ENCODE measurements at places on chromosomes 5 and 9.

- no peak for DNase-seq
These were observed 21.6 kb upstream of the PIP5K1B start for GRCh38 chr9:68683433-68683832.

DNA sequence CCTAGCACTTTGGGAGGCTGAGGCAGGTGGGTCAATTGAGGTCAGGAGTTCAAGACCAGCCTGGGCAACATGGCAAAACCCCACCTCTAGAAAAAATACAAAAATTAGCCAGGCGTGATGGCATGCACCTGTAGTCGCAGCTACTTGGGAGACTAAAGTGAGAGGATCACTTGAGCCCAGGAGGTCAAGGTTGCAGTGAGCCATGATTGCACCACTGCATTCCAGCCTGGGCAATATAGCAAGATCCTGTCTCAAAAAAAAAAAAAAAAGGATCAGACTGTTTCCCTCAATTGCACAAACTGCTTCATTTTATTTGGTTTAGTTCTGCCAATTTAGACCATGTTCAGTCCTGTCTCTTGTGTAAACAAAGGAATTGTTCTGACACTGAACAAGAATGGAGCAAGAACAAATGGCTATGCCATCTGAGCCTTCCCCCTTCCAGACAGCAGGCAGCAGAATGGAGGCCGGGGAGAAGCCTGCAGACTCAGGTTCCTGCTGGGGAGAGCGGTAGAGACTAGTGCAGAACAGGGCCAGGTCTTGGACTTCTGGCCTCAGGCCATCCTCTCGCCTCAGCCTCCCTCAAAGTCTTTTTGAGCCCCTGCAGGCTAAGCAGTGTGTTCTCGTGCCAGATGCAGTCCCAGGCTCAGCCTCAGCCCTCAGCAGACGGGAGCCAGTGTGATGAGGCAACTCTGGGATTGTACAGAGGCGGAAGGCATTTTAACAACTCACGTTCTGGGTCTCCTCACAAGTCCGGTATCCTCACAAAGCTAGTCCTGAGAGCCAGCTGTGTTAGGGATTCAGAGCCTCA, 18.2 kb downstream of the HNRNPH1 start:
- no peak for DNase-seq

DNA sequence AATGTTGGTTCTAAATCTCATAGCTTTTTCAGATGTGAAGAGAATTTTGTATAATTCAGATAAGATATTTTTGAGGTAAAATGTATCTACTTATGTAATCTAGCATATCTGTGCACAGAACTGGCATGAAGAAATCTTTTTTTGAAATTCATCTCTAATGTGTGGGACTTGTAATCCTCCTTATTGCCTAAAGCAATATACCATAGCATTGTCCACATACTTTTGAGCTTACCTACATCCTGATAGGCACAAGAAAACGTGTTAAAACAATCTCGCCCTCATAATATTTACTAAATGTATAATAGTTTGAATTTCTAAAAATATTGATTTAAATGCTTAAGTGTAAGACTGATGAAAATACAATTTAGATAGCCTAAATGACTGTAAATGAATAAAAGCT, 1686.5 kb upstream of the ACO1 start:
- DNase-seq, result no peak

DNA sequence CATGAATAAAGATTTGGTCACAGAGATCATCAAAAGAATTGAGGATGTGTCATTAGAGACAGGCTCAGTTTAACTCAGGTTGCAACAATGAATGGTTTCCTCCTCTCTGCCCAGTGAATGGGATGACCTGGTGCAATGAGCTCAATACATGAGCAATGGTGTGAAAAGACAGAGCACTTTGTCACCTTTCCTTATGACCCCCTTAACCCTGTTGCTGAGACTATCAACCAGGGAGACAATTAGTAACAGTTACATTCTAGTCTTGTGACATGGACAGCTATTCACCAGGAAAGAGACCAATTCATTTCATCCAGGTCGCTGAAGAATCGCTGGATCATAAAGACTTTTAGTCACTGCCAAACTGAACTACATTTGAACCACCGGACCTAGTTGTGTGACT, 19.9 kb upstream of the CDH6 start:
- DNase-seq, result no peak

- no peak for DNase-seq
These were observed 38.9 kb downstream of the MFAP3 start for GRCh38 chr5:154077696-154078095.

DNA sequence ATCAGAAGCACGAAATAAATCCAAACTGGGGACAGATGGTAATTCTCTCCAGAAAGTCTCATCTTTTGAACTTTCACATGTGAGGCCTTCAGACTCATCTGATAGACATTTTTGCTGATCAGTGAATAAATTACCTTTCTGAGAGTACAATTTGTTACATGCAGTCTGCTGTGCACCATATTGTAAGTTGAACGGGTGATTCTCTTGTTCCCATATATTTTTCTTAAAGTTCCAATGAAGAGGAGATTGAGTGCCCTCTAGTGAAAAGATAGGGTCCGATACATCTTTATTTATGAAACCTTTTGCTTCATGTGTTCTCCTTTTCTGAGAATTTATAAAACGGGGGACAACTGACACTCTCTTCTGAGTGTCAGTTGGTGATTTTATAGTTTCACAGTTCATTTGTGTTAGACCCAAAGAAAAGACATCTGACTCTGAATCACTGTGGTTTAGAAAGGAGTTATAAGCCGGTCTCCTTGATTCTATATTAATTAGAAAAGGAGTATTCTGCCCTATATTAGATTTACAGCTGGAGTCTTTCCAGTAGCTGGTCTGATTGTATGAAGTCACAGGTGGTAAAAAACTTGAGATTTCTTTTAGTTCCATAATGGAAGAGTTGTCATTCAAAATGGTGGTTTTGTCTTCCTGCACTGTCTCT, 30.4 kb downstream of the GNG10 start:
- DNase-seq, result peak; percentile 3

GRCh38 chr5:15106530-15107283, 235.1 kb upstream of the ANKH start:
- DNase-seq, result no peak

GRCh38 chr5:72372331-72372730, 52.2 kb downstream of the PTCD2 start:
- no peak for DNase-seq

DNA sequence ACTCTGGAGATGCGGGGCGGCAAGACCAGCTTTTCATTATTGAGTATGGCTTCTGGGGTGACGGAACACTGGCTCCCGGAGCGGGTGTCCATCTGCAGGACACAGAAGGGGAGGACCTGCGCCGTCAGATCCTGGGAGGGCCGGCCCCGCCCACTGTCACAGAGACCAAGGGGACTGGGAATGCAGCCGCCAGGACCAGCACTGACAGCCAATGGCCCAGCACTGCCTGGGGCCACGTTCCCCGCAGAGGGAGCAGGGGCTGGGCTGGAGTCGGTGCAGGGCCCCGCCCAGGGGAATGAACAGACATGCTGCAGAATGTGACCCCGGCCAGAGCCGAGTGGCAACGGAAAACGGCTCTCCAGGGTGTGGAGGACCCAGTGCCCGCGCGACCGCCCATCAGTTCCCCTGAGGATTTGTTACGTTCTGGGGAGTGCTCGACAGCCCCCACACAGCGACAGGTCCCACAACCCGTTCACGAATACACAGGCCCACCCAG, at the start of gene ZDHHC11:
TSS of gene ZDHHC11 (minus strand) at position 476 of the 496 bp plus-strand sequence. CDS start at position 92, 384 bp downstream.
- no peak for DNase-seq

DNA sequence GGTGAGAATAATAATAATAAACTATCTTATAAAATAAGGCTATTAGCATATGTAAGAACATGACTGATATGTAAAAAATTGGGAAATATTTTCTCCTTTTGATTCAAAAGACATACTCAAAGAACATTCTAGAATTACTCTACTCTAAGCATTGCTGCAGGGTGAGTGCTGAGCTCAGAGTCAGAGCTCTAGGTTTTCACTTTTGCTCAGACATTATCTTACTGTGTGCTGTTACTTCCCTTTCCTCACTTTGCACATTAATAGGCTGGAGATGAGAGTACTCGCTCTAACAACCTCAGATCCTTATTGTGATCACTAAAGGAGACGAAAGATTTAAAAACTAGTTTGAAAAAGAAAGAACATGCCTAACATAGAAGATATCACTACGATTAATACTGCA, 99.4 kb upstream of the C9orf72 start:
- DNase-seq, result no peak

- no peak for DNase-seq
These were observed 8.8 kb upstream of the PGGT1B start for GRCh38 chr5:115271295-115272050.

GRCh38 chr9:110257097-110257841, 962 bp upstream of the TXN start:
- DNase-seq, result no peak

GRCh38 chr5:37055383-37055990, 178.9 kb downstream of the NIPBL start:
- DNase-seq, result no peak

- no peak for DNase-seq
These were observed 112.6 kb upstream of the CACNA1B start for GRCh38 chr9:137764981-137765380.

DNA sequence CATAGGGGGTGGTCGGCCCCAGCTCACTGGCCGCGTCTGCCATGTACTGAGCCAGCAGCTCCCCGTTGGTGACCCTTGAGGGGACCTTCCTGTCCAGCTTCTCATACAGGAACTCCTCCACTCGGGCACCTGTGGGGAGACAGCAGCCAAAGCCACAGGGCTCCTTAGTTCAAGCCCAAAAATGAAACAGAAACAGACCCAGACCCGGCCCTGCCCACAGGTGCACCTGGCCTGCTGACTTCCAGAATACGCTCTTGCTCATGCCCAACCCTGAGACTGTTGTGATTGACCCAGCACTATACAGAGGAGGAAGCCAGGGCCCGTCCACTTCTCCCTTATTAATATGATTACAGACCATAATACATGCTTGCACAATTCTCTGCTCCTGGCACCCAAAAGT, 7.0 kb downstream of the SH3GLB2 start:
- DNase-seq, result no peak

- no peak for DNase-seq
These were observed 885 bp upstream of the MLLT3 start for GRCh38 chr9:20623021-20623747.

DNA sequence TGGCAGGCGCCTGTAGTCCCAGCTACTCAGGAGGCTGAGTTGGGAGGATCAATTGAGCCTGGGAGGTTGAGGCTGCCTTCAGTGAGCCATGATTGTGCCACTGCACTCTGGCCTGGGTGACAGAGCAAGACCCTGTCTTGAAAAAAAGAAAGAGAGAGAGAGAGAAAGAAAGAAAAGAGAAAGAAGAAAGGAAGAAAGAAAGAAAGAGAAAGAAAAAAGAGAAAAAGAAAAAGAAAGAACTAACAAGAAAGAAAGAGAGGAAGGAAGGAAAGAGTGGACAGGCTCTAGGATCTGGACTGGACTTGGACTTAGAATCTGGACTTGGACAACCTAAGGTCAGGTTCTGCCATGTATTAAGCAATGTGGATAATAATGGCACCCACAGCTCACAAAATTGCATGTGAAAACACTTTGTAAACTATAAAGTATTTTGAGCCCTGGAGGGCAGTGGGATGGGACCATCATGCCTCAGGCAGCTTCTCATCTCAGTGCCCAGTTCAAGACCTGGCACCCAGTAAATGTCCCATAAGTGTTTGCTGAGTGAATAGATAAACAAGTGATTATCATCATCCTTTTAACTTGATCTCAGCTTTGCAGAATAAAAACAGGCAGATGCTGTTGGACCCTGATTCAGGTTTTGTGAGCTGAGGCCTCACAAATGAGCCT, 12.8 kb upstream of the PHF19 start:
- no peak for DNase-seq

DNA sequence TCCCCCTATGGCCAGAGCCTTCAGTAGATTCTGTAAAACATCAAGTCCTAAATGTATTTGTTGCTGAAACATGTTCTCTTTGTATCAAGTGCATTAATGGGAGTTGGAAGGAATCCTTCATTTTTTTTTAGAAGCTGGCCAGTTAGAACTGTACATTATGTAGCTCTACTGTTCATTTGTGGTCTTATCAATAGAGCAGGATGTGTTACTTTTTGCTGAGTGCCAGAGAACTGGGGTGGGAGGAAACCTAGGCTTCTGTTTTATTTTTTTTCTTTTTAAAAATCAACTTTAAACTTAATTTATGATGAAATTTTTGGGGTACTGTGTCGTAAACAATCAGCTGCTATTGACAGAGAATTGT, 5.1 kb downstream of the PIP5K1B start:
- DNase-seq, result no peak

DNA sequence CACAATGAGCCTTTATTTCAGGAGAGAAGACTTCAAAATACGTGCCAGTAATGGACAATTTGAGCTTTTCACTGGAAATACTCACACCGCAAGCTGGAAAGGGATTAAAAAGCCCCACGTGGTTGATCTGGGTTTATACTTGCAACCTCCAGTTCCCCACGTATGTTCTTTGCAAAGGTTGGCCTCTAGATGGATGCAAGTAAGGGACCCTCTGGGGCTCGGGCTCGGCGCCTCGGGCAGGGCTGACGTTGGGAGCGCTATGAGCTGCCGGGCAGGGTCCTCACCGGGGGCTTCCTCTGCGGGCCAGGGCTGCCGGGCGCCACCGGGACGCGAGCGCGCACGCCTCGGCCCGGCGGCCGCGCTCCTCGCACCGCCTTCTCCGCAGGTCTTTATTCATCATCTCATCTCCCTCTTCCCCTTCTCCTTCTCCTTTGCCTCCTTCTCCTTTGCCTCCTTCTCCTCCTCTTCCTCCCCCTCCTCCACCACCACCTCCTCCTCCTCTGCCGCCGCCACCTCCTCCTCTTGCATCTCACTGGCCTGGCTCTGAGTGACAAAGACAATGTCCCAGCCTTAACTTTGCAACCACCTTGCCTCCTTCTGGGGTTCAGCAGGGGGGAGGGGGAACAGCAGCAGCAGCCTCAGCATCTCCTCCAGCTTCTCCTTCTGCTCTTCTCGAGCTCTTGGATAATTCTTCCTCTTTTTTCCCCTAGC, 701 bp upstream of the ZNF462 start:
- DNase-seq, result no peak
